Stimulated activated CD8-positive, alpha-beta memory T cell treated with anti-CD3 and anti-CD28 coated beads, Interleukin-15, amount 100 ng/mL, for 48 hours (primary cell): ENCODE measurements at places on chromosomes 11 and 22.

DNA sequence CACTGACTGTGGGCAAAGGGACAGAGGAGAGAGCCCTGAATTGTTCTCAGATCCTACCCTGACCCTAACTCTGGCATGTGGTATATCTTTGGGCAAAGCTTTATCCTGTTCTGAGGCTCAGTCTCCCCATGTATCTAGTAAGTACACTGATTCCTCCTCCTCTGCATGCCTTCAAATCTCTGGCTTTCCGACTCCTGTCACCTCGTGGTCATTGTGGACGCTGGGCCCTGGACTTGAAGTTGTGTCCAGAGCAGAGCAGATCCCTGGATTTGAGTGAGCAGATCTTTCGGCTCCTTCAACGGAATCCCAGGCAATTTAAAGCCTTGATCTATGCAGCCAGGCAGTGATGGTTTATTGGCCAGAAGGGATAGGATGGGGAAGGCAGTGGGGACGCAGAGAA is 3.0 kb downstream of the MOGAT2 start:
- no peak for DNase-seq

DNA sequence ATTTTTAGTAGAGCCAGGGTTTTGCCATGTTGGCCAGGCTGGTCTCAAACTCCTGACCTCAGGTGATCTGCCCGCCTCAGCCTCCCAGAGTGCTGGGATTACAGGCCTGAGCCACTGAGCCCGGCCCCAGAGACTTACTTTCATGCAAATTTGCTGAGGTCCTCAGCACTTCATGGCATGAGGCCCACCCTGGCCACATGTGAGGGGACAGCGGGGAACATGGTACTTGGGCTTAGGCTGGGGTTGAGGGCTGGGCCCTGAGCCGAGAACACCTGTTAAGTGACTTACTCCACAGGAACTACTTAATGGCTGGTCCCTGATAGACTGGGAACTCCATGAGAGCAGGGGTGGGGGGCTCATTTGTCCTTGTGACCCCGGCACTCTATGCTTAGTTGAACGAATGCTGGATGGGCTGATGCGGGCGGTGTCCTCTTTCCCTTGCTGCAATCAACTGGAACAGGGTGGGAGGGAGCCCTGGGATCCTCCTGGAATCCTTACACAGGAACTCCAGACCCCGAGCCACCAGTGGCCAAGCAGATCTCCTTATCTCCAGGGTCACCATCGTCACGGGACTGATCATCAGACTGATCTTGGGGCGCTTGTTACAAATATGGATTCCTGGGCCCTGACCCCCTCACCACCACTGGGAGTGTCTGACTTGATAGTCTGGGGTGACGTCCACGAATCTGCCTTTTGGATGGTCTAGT is 1.0 kb downstream of the VSIG10L2 start:
- no peak for DNase-seq

DNA sequence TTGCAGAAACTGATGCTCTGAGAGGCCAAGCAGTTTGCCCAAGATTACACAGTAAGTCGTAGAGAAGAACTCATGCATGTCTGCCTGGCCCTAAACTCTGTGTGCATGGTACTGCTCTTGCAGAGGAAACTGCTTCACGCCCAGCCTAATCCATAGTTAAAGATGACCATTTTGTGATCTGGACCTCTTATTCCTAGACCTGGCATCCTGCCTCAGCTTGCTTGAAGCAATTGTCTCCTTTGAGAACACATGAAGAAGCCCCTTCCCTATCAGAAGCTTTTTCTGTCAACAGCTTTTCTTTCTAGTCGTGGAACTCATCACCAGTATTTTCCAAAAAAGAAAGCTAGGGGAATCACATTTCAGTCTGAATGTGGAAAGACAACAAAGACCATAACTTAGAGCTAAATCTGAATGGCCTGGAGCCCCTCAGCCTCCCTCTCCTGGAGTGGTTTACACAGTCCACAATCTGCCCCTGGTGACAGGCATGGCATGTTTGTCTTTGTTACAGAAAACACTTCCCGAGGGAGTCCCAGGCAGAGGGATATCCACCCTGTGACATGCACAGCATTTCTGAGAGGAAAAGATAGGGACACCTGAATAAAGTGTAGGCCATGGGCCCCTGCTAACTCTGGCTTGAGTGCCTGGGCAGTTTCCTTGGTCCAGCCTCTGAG is 2.9 kb upstream of the FZD4 start:
- DNase-seq, result no peak

GRCh38 chr11:114556135-114556534 is 3.5 kb downstream of the NXPE1 start:
- DNase-seq, result no peak
